ENCODE measurements at places on chromosomes 13 and 19.
A peak's percentile ranks its signal among the peaks of the same experiment; 100 is the strongest.

DNA sequence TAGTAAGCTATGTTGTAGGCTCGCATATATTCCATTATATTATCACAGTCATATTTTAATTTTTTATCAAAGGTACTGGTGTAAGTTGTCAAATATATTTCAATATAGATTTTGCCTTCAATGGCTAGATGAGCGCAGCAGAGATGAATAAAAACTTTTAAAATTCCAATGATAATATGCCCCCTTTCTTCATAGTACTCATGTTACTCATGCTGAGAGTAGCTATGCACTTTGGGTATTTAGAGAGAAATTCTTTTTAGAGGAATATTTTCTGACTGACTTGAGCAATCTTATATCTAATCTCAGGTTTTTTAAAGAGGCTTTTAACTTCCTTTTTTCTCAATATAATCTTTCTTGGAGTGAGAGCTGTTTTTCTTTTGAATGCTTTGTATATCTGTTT is 11.4 kb downstream of the ZNF254 start:
- DNase-seq = no peak

GRCh38 chr19:1241417-1242095 is at the start of gene ATP5F1D:
TSS of gene ATP5F1D (plus strand) at chr19:1241751. CDS start at chr19:1241851, 100 bp downstream.
- peak; percentile 93 for DNase-seq

- peak; percentile 17 for DNase-seq
Observed at GRCh38 chr19:4678881-4679790, 9.0 kb upstream of the MYDGF start.

DNA sequence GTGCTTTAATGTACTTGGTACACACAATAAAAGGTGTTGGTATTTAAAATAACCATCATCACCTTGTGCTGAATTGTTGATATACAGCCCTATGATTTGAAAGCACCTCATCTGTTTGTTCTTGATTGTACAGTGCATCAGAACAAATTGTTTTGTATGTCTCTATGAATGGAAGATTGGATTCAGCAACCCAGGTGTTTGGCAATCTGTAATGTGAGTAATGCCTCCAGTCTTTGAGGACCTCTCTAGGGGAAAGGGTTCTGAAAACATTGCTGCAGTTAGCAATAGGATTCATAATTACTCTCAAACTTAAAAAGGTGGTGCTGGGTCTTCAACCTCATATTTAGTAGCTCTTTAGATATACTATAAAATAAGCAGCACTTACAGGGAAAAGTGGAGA is 341.8 kb downstream of the OXGR1 start:
- no peak for DNase-seq

GRCh38 chr19:16146112-16146511 is 2.6 kb downstream of the HSH2D start:
- no peak for DNase-seq

GRCh38 chr19:50939596-50939995 is 13.2 kb downstream of the KLK5 start:
- no peak for DNase-seq

DNA sequence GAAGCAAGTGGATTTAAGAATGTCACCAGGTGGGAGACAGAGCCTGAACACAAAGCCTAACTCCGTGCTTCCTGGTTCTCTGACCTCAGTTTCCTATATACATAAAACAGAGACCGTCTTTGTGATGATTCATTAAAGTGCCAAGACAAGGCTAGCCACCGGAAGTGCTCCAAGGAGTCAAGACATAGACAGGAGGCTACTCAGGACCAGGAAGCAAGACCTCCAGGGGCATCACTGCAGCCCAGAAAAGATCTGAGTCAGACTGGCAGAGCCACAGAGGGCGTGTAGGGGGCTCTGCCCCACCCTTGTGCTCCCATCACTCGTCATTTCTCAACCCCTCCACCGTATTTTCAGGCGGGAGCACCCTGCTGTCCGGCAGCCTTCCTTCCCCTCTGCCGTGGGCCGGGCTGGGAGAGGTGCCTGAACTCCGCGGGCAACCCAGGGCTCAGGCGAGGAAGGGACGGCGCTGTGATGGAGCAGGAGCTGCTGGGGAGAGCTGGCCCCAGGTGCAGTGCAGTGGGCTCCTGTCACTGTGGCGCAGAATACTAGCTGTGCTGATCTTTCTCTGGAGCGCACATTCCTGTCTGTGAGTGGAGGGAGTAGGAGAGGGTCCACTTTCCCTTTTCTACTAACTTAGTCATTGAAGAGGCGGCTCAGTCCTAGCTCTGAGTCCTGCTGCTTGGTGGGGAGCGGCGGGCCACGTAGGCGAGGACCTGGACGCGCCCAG is 134.7 kb upstream of the GPR12 start:
- DNase-seq = no peak

- peak; percentile 75 for DNase-seq
Observed at GRCh38 chr19:47230054-47230920, 712 bp downstream of the BBC3 start.

GRCh38 chr13:32824675-32825074 is 191.5 kb upstream of the KL start:
- no peak for DNase-seq

- no peak for DNase-seq
Observed at GRCh38 chr19:409516-410242, 732 bp upstream of the C2CD4C start.

DNA sequence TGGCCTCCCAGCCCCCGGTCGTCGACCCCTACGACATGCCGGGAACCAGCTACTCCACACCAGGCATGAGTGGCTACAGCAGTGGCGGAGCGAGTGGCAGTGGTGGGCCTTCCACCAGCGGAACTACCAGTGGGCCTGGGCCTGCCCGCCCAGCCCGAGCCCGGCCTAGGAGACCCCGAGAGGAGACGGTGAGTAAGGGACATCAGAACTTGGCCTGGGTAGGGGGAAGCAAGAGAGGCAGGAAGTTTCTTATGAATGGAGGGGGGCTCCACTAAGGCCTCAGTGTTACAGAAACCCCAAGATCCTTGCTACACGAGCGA is 2.9 kb downstream of the FOSB start:
- DNase-seq = no peak

DNA sequence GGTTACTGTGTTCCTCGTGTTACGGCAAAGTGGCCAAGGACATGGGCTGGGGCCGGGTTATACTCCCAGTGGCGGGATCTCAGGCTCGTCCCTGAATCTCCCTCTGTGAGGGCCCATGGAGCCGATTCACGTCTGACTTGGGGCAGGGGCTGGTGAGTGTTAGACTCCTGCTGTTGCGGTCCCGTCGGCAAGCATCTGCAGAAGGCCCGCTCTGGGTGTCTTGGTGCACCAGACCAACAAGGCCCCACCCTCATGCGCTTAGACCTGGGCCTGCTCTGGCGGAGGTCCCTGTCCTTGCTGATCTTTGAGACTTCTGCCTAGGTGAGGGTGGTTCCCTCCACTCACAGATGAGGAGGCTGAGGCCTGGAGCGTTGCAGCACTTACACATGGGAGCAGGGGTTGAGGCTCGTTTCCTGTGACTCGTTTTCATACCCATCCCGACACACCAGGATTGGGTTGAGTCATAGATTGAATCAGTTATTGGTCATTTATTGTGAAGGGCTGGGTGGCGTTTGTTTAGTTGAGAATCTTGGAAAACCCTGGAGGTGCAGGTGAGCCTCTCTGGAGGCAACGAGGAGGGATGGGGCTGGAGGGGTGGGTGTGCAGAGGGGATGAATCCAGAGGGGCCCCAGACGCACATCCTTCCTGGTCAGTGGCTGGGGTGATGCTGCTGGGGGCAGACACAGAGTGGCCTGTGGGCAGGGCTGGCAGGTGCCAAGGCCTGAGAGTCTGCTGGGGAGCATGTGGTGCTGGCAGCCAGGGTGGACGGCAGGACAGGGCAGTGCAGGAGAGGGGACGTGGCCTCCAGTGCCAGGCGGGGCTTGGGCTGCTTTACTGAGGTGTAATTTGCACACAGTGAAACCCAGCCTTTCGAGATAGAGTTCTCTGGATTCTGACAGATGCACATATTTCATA is 4.6 kb downstream of the EPN1 start:
- DNase-seq = no peak

DNA sequence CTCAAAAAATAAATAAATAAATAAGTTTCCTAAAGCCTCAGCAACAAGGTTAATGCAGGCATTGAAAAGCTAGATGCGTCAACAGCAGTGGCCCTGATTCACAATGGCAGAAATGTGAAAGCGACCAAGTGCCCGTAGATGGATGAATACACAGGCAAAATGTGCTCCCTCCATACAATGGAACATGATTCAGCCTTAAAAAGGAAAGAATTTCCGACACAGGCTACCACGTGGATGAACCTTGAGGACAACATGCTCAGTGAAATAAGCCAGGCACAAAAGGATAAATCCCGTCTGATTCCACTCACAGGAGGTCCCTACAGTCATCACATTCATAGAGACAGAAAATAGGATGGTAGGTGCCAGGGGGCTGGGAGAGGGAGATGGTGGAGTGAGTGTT is 31.7 kb downstream of the INSR start:
- no peak for DNase-seq

GRCh38 chr19:46786236-46787039 is 2.0 kb downstream of the SLC1A5 start:
- peak; percentile 75 for DNase-seq

All from activated T-cell treated with anti-CD3 and anti-CD28 coated beads for 48 hours (primary cell).